ENCODE measurements at places on chromosomes 1 and 21.

- DNase-seq = no peak
These were observed 50.8 kb upstream of the COL24A1 start for GRCh38 chr1:86207323-86207722.

- DNase-seq = no peak
These were observed 71.2 kb upstream of the CNN3 start for GRCh38 chr1:94998114-94998513.

DNA sequence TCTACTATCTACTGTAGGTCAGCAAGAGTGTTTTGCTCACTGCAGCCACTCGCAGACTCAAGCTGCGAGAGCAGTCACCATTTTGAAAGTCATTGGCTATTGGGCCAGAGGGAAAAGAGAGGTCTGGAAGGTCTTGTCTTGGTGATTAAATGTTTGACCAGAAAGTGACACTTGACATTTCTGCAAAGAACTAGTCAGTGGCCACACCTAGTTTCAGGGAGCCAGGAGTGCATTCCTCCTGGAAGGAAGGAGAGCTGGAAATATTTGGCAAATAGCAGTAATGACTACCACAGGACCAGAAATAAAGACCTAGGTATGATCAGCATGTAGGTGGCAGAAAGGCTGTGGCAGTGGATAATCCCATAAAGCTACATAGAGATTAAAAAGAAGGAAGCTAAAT lies 440.0 kb upstream of the PLXNA2 start:
- no peak for DNase-seq

DNA sequence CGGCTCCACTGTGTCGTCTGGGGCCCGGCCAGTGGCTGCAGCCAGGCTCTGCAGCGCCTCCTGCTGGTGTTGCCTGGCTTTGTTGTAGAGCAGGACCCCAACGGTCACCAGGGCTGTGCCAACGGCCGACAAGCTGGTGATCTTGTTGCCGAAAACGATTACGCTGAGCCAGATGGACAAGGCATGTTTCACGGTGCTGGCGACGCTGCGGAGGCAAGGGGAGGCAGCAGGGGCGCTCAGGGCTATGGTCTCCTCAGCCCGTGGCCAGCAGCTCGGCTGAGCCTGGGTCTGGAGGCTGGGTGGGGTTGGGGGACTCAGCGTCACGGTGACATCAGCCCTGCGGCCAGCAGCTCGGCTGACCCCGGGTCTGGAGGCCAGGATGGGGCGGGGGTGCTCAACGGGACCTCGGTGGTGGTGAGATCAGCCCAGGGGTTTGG lies 7.0 kb upstream of the CDK11B start:
- DNase-seq = no peak

- DNase-seq = no peak
These were observed 115.0 kb downstream of the FCRL5 start for GRCh38 chr1:157437296-157437695.

GRCh38 chr1:205963352-205964155 lies 20.3 kb upstream of the SLC26A9 start:
- DNase-seq = no peak

DNA sequence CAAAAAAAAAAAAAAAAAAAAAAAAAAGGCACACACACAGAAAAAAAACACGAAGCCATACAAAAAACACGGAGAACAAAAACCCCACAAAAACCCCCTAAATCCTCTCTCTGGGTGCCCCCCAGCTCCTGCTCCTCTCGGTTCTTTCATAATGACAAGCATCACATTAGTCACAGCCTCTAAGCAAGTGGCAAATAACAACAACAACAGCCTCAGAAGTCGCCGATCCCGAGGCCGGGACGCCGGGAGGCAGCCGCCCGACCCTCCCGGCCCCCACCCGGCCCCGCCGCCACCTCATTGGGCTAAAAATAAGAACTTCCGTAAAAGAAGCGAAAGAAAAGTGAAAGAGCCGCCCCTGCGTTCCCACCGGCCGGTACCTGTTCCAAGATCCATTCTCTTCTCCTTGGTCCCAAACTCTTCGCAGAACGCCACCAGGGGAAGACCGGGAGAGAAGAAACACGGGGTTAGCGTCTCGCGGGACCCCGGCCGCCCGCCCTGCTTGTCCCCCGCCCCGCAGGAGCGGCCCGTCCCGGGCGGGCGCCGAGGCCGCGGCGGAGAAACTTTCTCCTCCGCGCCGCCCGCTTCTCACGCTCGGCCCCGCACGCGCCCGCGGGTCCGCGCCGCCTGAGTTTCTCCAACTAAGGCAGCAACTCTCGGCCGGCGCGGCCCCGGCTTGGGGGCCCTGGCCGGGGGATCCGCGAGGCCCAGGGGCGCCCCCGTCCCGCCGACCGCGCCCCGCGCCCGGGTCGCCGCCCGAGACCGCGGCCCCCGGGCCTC lies 102.8 kb downstream of the CASZ1 start:
- no peak for DNase-seq

GRCh38 chr21:34510148-34511142 lies 1.6 kb downstream of the KCNE1 start:
- DNase-seq = no peak

- no peak for DNase-seq
These were observed 5.6 kb upstream of the AKR1A1 start for GRCh38 chr1:45545019-45545493.

DNA sequence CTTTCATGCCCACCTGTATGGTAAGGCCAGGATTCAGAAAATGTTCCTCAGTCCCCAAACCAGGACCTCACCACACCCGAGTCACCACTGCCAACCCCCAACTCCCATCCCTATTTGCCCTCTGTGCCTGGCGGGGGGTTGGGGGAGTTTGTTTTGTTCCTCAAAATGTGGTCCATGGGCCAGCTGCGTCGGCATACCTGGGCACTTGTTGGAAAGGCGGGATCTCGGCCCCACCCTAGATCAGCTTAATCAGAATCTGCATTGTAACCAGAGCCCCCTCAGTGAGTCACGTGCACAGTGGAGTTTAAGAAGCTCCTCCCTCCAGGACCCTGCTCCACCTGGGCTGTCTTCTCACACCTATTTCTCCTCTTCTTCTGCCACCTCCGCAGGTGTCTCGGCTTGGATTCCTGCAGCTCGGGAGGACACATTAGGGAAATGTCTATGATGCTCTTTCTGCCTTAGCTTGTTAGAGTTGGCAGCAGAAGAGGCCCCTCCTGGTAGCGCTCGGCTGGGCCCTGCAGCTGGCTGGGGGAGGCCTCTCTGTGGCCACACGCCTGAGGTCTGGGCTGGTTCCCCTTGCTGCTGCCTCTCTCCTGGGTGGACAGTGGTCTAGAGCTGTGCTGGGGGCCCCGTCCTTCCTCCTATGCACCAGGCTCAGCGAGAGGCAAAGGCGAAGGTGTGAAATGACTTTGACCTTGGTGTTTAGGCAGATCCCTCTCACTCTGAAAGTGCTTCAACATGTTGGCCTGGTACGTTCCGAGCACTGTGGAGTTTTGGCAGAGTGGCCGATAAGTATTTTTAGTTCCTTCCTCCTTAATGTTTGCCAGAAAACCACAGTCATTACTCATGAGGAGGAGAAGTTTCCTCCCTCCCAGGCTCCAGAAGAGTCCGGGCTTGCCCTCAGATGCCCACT lies 41.8 kb upstream of the CAMTA1 start:
- DNase-seq = no peak

DNA sequence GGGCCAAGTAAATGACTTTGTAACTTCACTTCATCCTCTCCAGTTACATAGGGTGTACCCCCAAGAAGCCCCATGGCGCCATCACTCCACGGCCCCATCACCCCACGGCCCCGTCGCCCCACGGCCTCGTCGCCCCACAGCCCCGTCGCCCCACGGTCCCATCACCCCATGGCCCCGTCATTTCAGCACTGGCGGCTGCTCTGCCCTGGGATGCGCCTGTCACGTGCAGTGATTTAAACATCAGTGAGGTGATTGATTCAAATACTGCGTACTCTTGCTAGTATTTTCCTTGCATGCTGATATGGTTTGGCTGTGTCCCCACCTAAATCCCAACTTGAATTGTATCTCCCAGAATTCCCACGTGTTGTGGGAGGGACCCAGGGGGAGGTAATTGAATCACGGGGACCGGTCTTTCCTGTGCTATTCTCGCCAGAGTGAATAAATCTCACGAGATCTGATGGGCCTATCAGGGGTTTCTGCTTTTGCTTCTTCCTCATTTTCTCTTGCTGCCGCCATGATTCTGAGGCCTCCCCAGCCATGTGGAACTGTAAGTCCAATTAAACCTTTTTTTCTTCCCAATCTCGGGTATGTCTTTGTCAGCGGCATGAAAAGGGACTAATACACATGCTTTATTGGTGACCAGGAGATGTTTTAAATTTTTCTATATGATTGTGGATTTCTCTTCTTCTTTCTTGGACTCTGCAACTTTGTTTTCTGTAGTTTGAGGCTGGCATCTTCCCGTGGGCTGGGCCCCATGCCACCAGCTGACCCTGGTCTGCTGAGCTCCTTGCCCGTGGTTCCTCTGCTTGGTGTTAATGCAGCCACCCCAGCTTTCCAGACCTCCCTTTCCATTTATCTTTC lies 50.1 kb upstream of the PCBP3 start:
- no peak for DNase-seq

GRCh38 chr1:94355485-94355980 lies 62.7 kb upstream of the ABCD3 start:
- no peak for DNase-seq

- no peak for DNase-seq
These were observed 390.7 kb upstream of the ZP4 start for GRCh38 chr1:238281418-238281817.

- no peak for DNase-seq
These were observed 1.7 kb downstream of the EXOC8 start for GRCh38 chr1:231335663-231336602.

GRCh38 chr1:145975216-145975615 lies 10.7 kb downstream of the POLR3GL start:
- no peak for DNase-seq
